ENCODE measurements at places on chromosomes 5 and 9.

- DNase-seq, result peak; percentile 82
Measured at GRCh38 chr5:94693043-94693822, 74.8 kb downstream of the SLF1 start.

DNA sequence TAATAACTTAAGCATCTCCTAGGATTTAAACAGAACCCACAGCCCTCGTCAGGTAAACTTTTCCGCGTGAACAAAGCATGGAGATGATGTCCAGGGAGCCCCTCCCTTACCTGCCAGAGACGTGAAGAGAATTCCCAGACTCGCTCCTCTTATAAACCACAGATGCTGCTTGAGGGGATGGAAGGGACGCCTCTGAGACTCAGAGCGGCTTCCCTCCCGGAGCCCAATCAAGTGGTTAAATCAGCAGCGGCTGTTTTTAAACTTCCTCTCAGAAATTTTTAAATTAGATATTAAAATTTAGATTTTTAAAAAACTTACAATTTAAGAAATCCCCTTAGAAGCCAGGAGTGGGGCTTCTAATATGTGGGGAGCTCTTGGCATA is 71.8 kb downstream of the RAPGEF1 start:
- no peak for DNase-seq

- DNase-seq, result peak; percentile 70
Measured at GRCh38 chr9:137611623-137612609, 6.4 kb downstream of the ARRDC1 start.

GRCh38 chr9:37528652-37529471 is 43.1 kb downstream of the POLR1E start:
- peak; percentile 50 for DNase-seq

- DNase-seq, result no peak
Measured at GRCh38 chr5:125201446-125202052, 455.1 kb upstream of the ZNF608 start.

GRCh38 chr5:111214052-111214742 is 10.0 kb upstream of the CAMK4 start:
- no peak for DNase-seq

GRCh38 chr9:84748112-84748511 is 78.6 kb downstream of the NTRK2 start:
- DNase-seq, result no peak

DNA sequence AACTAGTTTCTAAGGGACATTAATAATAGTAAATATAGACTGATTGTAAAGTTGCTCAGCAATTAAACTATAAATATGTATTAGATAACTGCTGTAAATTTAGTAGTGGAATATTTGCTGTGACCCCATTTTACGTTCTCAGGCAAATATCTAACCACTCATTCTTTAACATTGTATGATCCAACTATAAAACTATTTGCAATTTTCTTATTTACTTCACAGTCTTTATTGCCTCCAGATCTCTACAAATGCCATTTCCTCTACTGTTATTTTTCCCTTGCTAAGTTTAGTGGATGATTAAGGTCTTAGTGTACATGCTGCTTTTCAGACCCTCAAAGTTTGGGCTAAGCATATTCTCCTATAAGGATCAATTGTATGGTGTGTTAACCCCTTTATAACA is 526.2 kb upstream of the ST8SIA4 start:
- peak; percentile 49 for DNase-seq

Data from astrocyte of the spinal cord (primary cell).